Hypothalamus (tissue), 51 donors: ENCODE measurements at places on chromosomes 3 and 15.

- DNase-seq: no peak
These were observed 25.7 kb downstream of the LIPC start for GRCh38 chr15:58457466-58457965.

DNA sequence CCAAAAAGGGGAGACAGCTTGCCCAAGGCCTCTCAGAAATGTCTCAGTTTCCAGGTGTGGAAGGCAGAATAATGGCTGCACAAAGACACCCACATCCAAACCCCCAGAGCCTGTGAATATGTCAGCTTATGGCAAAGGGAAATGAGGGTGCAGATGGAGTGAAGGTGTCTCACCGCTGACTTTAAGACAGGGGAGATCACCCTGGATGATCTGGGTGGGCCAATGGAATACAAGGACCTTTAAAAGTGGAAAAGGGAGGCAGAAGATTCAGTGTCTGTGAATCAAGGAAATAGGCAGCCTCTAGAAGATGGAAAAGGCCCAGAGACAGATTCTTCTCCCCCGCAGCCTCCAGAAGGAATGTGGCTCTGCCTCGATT lies 48.8 kb upstream of the ATP2B2 start:
- no peak for DNase-seq

GRCh38 chr3:171307046-171307585 lies 153.1 kb downstream of the TNIK start:
- DNase-seq: no peak

- no peak for DNase-seq
These were observed 18.7 kb downstream of the BCL2A1 start for GRCh38 chr15:79952329-79952728.

GRCh38 chr3:107928084-107928445 lies 162.8 kb downstream of the CD47 start:
- DNase-seq: peak; percentile 18

GRCh38 chr3:125073390-125073905 lies 17.7 kb upstream of the HEG1 start:
- DNase-seq: no peak

- DNase-seq: no peak
These were observed 625.8 kb downstream of the OTOL1 start for GRCh38 chr3:162122405-162122804.

- DNase-seq: no peak
These were observed 5.2 kb upstream of the GNAI2 start for GRCh38 chr3:50230794-50231125.

DNA sequence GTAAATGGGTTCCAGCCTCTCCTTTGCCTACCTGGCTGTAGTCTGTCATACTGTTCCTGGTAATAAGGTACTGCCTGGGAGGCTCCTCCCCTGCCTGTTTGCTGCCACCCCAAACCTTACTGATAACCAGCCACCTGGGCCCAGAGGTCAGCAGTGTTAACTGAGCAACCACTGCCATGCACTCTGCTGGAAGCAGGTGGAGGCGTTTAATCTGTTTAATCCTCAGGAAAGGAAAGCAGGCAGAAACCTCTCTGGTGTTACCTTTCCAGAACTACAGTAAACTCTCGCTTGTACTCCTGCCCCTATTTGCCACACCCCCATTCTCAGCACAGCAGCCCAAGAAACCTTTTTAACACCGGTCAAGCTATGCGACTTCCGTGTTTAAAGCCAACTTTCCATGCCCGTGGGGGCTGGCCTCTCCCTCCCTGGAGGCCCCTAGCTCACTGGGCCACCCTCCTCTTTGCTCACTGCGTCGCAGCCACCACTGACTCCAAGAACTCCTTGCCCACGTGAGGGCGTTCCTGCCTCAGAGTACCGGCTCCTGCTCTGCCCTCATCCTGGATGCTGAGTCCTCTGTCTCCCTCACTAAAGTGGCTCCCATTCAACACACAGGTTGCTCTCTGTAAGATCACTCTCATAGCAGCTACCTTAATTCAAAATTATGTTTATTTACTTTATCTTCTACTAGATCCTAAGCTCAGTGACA lies 8.3 kb downstream of the BDH1 start:
- DNase-seq: no peak

DNA sequence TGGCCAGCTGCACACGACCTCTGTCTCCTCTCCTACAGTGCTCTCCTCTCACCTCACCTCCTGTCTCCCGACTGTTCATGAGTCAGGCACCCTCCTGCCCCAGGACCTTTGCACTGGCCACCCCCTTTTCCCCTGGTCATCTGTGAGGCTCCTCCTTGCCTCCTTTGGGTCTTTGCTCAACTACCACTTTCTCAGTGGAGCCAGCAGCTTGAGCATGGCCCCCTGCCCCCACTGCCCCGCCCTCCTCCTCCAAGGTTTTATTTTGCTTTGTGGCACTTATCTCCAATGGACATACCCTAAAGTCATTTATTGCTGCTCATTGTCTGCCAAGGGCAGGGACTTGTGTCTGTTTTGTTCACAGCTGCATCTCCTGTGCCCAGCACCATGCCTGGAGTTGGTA lies 64.3 kb downstream of the MGLL start:
- DNase-seq: no peak

GRCh38 chr3:217948-218347 lies 21.4 kb downstream of the CHL1 start:
- DNase-seq: no peak

DNA sequence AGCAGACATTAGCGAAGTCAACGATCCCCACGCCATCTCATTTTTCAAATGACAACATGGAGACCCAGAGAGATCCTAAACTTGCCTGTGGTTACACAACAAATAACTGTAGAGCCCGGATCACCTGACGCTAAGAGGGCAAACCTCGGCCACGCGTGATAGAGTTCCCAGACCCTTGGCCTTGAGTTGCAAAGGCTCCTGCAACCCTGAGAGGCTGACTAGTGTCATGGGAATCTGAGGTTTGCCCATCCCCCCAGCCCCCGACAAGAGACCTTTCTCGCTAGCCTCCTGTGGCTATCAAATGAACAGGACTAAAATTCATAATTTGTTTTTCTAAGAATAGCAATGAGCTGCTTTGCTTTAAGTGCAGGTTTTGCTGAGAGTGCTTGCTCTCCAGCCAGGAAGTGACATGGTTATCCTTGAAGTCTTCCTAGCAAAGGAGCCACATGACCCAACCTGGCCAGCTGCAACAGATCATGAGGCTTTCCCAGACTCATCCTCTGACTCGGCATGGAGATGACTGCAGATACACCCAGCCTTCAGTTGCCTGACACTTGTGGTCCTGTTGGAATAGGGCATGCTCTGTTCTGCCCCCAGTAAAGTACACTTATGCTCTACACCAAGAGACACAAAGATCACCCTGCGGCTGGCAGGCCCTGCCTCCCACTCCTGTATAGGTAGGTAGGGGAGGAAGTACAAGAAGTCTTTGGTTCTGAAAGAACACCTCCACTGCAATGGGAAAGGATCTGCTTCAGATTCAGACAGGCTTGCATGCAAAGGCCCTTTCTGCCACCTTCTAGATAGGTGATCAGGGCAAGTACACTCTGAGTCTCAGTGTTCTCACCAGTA lies 36.0 kb downstream of the MCF2L2 start:
- no peak for DNase-seq

DNA sequence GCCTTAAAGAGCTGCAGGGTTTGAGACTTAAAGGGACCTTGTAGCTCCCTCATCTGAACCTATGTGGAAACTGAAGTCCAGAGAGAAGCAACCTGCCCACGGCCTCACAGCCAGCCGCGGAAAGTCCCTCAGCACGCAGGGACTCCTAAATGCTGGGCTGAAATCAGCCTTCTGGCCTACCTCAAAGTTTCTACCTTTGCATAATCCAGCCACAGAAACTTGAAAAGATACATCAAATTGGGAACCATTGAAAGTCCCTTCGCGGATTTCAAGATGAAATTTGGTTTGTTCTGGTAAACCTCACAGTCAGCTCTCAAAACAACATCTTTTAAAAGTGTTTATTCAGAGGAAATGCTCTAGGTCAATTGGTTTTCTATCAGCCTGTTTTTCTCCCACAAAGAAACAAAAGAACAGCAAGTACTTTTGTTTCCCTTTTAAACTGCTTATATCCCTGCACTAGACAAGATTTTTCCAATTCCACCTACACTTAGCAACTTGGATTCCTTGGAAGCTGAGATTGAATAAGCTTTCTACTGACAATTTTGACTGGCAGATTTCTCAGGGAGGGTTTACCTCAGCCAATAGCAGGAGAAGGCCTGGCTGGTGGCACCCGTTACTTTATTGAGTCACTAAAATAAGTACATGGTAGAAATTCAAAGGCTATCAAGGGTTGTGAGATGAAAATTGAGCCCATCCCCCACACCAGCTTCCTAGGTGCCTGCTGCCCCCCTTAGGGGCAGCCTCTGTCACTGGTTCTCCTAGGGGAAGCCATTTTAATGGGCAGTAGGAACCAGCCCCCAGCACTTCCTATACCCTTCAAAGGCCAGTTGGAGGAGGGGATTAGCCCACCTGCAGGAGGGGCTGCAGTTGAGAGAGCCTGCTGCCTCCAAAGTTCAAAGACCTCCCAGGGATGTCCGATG lies 171.2 kb downstream of the ADAMTS17 start:
- DNase-seq: no peak

DNA sequence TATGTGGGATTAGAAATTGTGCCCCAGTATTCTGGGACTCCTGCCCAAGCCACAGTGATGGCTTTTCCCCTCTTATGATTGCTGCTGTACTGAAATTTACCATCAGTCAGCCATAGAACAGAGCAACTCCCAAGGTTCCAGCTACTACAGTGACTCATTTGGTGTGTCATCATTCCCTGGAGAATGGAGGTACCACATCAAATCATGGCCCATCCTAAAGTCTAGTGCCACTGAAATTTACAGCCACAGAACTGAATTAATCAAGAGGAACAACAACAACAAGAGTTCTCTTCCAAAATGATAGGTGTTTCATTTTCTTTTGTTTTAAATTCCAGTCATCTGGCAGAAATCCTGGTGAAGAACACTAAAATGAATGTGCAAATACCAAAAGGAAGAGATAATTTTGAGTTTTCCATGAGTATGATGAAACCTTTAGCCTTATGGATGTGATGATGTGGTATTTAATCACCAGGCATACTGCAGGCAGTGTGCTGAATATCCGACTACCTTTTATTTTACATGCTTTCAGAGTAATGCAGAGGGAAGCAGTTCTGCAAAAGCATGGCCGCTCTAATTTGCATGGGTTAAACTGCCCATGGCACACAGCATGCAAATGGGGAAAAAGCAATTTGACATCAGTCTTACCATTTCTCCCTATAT lies 75.6 kb upstream of the SLC2A2 start:
- no peak for DNase-seq

DNA sequence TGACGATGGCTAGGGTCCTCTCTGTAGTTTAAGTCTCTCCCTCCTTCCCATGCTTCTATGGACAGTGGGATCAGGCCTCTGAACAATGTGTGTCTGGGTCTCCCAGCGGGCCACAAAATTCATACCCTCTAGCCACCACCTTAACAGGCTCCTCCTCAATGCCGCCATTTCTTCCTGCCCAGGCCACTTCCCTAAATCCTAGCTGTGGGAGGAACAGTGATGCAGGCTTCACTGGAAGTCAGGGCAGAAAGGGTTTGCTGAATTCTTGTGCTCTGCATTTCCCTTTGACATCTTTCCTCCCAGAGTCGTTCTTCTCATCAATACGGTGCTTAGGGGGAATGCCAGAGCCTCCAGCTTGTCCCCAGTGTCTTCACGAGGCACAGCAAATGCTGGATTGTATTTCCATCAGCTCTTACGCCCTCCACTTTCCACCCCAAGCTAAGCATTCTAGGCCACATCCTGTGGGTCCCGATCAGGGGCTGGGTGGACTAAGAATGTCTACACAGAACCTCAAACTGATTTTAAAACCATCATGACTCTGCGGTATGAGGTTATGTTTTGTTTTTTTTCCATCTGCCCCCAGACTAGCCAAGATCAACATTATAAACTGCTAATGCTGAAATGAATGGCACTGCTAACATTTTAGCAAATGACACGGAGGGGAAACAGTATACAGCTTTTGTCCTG lies 11.9 kb upstream of the LDHAL6B start:
- DNase-seq: no peak

DNA sequence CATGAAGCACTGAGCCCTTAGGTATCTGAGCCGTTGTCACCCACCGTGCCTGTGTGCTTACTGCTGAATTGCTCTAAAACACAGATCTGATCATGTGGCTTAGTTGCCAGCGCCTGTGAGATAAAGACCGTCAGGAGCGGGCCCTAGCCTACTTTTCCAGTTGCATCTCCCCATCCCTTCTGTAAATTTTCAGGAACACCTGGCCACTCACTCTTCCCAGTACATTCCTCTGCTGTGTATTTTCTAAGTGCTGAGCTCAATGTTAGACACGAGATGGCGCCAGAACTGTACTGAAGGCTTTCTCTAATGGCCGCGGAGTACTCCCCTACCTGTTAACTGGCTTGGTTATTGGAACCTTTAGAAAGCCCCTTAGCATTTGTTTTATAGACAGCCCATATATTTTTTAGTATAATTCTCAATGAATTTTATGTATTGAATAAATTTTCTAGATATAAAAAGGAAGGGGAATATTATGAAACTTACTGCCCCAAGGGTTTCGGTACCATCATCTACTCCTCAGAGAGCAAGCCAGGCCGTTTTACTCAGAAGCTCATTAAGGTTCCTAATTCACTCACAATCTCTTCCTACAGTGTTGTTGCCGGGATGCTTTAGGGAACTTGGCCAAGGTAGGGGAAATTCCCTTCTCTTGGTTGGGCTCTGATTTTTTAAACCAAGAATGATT lies 16.7 kb upstream of the WNT7A start:
- no peak for DNase-seq

GRCh38 chr3:17801131-17801530 lies 58.7 kb upstream of the TBC1D5 start:
- DNase-seq: no peak

DNA sequence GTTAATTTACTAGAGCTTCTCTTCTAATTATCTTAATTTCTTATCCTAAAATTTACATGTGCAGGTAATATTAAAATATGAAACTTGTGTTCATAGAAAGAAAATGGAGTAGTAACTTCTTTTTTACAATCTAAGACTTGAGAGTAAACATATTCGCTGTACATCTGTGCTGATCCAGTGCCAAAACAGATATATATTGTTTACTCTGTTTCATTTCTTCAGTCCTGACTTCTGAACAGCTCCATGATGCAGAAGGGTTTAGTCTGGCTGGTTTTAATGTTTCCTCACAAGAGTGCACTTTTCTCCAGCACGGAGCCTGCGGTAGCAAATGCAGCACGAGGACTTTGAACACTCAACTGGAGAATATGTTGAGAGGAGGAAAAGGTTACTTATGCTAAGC lies 306.8 kb downstream of the EPHA3 start:
- no peak for DNase-seq

GRCh38 chr3:116190095-116190494 lies 255.2 kb downstream of the LSAMP start:
- no peak for DNase-seq
